Renal pelvis (tissue), 12 donors: ENCODE measurements at places on chromosomes 1 and 21. TPM values are rescaled to one million over a fixed set of nuclear protein-coding genes. Genes with fewer than 3 reads are reported as not detected.

Gene DDAH1
- 107 TPM for polyA plus RNA-seq

Gene GNAT2
- polyA plus RNA-seq: not detected

DNA sequence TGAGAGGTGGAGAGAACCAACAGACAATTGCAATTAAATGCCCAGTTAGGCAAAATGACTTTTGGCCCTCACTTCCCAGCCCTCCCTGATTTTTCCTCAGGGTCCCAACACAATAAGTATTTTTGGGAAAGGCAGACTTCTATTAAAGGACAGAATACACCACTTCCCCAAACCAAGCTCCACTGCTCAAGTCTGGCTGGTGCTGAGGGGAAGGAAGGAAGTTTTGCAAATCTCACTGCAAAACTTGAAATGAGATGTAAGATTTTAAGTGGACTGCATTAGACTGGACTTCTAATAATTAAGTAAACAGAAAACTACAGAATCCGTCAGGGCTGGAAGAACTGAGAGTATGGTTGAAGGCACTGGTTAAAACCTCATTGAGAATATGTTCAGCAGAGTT lies 32.2 kb upstream of the CD1D start:
- no peak for DNase-seq

- no peak for DNase-seq
Observed at GRCh38 chr1:37828410-37829074, 20.5 kb upstream of the YRDC start.

DNA sequence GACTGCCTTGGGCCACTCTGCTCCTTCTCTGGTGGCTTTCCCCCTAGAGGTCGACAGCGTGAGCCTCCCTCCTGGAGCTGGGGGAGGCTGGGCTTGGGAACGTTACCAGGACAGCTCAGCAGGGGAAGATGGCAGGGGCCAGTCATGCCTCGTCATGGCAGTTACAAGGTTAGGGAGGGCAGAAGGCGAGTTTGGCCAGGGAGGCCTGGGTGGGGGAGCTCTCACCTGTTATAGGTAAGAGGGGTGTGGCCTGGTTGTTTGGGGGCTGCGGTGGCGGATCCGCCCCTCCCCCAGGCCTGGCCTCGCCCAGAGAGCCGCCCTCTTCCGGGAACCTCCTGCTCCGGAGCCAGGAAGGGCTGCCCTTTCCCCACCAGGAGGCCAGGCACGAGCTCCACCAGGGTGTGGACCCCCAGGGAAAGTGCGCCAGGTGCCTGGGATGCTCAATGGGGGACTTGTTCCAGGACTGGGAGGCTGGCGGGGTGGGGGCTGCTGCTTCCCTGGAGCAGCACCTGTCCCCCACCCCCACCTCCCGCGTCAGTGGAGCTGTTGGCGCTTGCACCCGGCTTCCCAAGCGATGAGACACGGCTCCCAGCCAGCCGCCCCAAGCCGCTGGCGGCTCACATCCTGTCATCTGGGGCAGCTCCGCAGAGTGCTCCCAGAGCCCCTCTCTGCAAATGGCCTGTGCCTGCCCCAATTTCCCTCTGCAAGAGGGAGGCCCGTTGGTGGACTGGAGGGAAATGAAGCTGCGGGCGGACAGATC lies 23.6 kb upstream of the PKP1 start:
- no peak for DNase-seq

- no peak for DNase-seq
Observed at GRCh38 chr1:52554756-52555155, 1.9 kb upstream of the TUT4 start.
